ENCODE measurements at places on chromosomes 4 and X. TPM values are rescaled to one million over a fixed set of nuclear protein-coding genes. Genes with fewer than 3 reads are reported as not detected.

The SUPT20HL2 gene
- not detected for total RNA-seq

The CHRDL1 gene
- total RNA-seq, result not detected

The SSX4 gene
- not detected for total RNA-seq

The MAGEA1 gene
- not detected for total RNA-seq

Measured in smooth muscle cell of the umbilical artery (primary cell).